ENCODE measurements at places on chromosomes 4 and X. TPM values are rescaled to one million over a fixed set of nuclear protein-coding genes. Genes with fewer than 3 reads are reported as not detected.

GRCh38 chr4:15676039-15676438, 5.6 kb upstream of the FAM200B start:
- no peak for DNase-seq

DNA sequence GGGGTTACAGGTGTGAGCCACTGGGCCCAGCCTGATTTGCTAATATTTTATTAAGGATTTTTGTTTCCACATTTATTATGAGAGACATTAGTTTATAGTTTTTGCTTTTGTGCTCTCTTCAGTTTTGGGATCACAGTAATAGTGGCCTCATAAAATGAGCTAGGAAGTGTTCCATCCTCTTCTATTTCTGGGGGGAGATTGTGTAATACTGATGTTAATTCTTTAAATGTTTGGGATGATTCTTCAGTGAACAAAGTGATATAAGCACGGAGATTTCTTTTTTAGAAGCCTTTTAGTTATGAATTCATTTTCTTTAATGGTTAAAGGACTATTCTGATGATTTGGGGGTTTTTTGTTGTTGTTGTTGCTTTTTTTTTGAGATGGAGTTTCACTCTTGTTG, 41.3 kb downstream of the RBMX start:
- no peak for DNase-seq

DNA sequence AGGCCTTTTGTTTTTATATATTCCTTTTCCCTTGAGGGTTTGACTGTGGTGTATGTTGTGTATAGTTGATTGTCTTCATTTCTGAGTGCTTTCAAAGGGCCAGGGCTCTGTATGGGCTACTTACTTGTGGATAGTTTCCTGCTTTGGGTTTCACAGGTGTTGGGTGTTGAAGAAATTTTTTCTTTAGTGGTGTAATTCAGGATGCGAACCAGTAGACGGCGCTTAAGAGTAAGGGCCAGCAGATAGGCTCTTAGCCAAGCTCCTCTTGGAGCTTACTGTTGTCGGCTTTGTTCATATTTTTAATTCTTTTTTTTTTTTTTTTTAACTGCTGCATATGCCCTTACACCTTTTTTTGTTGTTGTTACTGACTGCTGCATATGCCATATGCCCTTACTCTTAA, 276.3 kb upstream of the GALNT7 start:
- DNase-seq = no peak

- DNase-seq = no peak
Measured at GRCh38 chr4:126583509-126583908, 1049.2 kb upstream of the INTU start.

DNA sequence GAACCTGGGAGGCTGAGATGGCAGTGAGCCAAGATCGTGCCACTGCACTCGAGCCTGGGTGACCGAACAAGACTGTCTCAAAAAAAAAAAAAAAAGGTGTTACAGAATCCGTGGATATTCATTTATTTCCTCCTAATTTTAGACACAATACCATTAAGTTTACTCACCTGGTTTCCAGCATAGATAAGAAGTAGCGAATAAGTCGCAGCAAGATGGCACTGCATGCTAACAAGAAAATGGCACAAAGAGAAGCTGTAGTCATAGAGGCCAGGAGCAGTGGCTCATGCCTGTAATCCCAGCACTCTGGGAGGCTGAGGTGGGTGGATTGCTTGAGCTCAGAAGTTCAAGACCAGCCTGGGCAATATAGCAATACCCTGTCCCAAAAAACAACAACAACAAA, 17.0 kb upstream of the MOB1B start:
- no peak for DNase-seq

DNA sequence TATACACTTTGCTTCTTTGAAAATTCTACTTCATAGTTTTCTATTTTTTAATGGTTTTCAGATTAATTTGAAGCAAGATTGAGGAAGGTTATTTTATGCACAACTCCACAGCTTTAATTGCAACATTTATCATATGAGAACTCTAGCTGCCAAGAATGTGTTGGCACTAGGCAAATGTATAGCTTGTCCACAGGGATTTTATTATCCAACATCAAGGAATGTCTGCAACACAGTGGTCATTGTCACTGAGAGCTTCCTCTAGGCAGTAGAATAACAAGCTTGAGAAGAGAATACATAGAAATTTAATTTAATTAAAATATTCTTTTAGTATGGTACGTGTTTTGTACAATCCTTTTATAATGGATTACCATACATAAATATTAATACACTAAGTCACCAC, 1600.8 kb downstream of the ARAP2 start:
- DNase-seq = no peak

GRCh38 chr4:62797221-62797620, 1597.1 kb downstream of the ADGRL3 start:
- DNase-seq = no peak

- no peak for DNase-seq
Measured at GRCh38 chrX:119288890-119289393, 52.9 kb downstream of the PGRMC1 start.

STATH gene
- total RNA-seq = not detected

SPOCK3 gene
- total RNA-seq = 5.1 TPM

Data from ureter (tissue), 1 donor.